ENCODE measurements at places on chromosomes 12 and 14. TPM values are rescaled to one million over a fixed set of nuclear protein-coding genes. Genes with fewer than 3 reads are reported as not detected.

GRCh38 chr14:95910628-95911027 lies 34.0 kb downstream of the TUNAR start:
- no peak for DNase-seq

COL2A1 gene
- not detected for total RNA-seq

IFNG-AS1 gene
- not detected for total RNA-seq

DNA sequence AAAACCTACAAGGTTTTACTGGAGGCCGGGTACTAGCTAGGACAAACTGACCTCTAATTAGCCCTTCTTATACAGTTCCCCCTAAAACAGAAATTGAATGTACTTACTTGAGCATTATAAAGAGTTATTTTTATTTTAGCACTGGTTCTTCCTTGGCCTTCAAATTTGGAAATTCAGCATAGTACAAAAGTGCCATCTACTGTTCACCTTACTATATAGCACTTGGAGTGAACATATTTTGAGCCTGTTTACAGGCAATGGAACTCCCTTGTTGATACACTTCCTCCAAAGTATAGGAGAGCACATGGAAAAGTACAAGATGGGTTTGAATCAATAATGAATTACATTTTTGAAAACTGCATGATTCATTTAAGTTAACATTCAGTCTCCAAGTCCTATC lies 3.9 kb upstream of the POC1B start:
- no peak for DNase-seq
